Kidney epithelial cell (primary cell): ENCODE measurements at places on chromosomes 3 and 15. TPM values are rescaled to one million over a fixed set of nuclear protein-coding genes. Genes with fewer than 3 reads are reported as not detected.

MYRIP gene
- total RNA-seq: 0.04 and 0.07 TPM in 2 replicates

GRCh38 chr3:29335438-29335837, 54.6 kb downstream of the RBMS3 start:
- DNase-seq: peak; percentile 95

DUOXA2 gene
- total RNA-seq: not detected in 2 replicates

- peak; percentile 25 for DNase-seq
These were observed 20.5 kb downstream of the SLC35A5 start for GRCh38 chr3:112582244-112582874.

DNA sequence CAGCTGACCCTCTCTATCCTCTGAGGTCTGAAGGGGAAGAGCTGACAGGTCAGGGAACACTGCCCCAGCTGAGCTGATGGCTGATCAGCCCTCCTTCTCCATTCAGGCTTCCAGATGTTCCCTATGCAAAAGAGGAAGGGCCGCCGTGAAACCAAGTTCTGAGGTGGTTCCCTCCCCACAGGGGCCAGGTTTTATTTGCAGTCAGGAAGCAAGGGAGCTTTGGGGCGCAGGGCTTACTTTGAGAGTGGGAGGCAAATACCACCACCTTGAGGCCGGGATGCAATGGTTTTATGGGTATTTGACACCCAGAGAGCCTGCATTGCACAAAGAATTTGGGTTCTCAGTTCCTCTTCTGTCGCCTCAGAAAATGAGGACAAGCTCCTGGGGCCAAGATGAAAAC, 186.9 kb downstream of the ARRDC4 start:
- no peak for DNase-seq

- DNase-seq: no peak
These were observed 27.9 kb upstream of the SCN10A start for GRCh38 chr3:38843898-38844297.

- DNase-seq: no peak
These were observed 421.0 kb upstream of the THRB start for GRCh38 chr3:24915639-24916038.

DNA sequence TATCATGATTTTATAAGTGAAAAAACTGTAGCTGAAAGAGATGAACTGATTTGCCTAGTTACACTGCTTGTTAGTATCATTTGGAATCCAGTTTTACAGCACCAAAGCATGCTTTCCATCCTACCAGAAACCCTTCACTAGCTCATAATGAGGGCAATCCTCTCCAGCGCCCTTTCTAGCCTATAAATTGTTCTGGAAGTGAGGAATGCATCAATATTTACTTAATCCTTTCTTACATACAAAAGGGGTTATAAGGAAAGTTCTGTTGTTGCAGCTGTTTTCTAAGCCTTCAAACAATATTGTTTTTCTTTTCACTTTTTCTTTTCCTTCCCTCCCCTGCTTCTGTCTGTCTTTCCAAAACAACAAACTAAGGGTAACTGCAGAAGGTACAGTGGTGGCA, 11.0 kb upstream of the PCCB start:
- DNase-seq: no peak

GRCh38 chr15:77732514-77733335, 100.0 kb upstream of the LINGO1 start:
- no peak for DNase-seq

GRCh38 chr3:11998092-11998491, 6.1 kb upstream of the SYN2 start:
- no peak for DNase-seq

DNA sequence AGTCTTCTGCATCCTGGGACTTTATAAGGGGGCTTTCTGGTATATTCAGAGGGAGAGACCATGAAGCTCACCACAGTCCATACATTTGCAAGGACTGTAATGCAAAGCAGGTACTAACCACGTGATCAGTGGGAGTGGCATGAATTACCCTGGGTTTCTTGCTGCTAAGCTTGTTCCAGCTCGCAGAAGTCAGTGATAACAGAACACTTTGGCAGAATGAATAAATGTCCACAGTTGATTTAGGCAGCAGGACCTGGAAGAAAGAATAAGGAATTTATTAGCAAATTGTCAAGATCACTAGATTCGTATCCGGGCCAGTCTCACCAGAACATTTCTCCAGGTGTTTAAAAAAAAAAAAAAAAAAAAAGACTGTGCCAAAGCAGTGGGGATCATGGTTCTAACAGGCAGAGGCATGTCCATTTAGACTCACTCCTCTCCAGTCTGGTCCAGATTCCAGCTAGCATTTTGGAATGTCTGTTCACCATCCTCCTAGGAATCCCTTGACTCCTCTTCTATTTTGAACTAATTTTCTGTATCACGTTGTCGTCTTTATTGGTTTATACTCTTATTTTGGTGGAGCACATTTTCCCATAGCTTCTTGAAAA, 24.5 kb downstream of the HHLA2 start:
- no peak for DNase-seq

DNA sequence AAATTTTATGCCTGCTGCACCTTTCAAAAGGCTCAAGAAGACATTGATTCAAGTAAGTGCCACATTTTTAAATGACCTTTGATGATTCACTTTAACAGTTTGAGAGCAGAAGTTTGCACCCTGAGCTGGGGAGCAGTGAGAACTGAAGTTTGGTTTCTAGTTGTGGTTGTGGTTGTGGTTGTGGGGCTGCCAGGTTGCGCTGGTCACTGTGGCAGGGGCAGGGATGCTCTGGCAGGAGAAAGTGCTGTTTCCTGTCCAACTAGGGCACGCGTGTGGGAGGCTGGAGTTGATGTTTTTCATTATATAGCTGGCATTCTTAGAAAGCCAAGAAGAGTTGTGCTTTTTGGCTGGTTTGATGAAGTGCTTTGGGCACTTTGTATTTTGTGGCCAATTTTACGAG, 339.7 kb upstream of the NR2F2 start:
- no peak for DNase-seq

DNA sequence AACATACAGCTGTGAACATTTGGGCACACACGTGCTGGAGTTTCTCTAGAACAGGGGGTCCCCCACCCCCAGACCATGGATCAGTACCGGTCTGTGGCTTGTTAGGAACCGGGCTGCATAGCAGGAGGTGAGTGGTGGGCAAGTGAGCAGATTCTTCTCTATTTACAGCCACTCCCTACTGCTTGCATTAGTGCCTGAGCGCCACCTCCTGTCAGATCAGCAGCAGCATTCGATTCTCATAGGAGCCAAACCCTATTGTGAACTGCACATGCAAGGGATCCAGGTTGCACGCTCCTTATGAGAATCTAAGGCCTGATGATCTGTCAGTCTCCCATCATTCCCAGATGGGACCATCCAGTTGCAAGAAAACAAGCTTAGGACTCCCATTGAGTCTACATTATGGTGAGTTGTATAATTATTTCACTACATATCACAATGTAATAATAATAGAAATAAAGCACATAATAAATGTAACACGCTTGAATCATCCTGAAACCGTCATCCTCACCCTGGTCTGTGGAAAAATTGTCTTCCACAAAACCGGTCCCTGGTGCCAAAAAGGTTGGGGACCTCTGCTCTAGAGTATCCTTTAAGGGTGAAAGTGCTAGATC, 25.8 kb downstream of the CHRM5 start:
- no peak for DNase-seq

DNA sequence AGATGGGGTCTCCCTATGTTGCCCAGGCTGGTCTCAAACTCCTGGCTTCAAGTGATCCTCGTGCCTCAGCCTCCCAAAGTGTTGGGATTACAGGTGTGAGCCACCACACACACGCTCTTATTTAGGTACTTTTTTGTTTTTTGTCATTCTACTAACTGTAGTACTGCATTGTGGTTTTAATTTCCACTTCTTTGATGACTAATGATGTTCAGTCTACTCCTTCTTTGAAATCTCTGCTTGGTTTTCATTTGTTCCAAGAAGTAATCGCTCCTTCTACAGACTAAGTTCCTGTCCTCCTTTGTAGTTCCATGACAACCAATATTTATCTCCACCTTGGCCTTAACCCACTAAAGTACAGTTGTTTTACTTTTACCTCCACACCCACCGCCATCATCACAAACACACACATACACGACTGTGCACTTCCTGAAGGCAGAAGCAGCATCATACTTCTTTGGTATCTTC, 529 bp upstream of the DLEC1 start:
- no peak for DNase-seq
